Vagina (tissue), 2 donors: ENCODE measurements at places on chromosomes 13 and 19.

GRCh38 chr13:82344867-82345266 is 1537.4 kb downstream of the SLITRK1 start:
- no peak for DNase-seq

DNA sequence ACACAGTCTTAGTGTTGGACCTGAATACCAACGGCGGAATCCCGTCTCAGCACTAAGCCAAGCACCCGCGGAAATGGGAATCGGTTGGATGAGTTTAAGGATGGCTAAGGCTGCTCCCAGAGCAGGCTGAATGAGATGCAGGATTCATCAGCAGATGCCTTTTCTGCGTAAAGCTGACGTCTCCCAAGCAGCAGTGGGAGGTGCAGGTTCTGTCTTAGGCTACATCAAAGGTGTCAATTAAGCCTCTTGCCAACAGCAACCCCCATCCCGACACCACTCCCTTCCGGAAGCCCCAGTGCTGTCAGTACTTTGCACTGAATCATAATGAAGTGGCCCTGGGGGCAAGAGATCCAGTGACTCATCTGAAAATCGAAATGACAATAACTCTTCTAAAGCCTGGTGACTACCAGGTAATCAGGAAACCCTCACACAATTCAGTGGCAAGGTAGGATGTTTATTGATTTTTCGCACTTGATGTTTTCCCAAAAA is 275.6 kb downstream of the DCLK1 start:
- no peak for DNase-seq

DNA sequence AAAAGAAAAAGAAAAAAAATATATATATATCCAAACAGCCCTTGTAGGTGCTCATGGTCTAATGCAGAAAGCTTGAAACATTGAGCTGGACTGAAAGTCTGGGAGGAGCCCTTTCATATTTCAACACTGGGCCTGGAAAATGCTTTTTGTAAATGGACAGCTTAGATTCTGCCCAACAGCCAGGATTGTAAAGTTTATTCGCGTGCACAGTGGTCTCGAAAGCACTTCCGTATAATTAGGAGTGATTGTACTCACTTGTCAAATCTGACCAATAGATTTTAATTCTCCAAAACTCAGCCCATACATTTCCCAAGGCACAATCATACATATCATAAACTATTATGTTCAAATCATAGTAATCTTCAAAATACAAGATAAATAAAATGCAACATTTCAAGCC is 260.1 kb downstream of the COL4A1 start:
- no peak for DNase-seq

- DNase-seq, result no peak
Measured at GRCh38 chr13:22130254-22130653, 459.4 kb downstream of the FGF9 start.

GRCh38 chr13:42392180-42392579 is 120.2 kb downstream of the AKAP11 start:
- no peak for DNase-seq

DNA sequence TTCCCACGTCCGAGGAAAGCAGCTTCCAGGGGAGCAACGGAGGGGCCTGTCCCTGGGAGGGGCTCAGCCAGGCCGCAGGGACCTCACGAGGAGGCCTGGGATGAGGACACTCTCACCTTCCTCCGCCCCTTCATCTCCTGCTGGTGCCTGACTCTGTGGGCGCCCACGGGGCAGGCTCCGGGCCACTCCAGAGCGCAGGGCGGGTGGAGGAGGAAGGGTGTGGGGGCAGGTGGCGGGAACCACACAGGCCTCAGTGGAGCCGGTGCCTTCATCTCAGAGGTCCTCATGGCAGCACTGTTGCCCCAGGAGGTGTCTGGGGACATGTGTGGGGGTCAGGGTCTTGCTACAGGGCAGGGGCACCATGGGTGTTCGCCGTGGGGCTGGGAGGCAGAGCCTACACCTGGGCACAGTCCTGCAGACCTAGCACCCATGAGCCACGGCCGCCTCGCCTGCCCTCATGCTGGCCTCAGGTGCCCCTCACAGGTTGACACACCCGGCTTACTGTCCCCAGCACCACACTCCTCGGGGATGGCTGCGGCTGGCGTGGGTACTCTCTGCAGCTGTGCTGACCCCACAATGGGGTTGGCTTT is 10.1 kb upstream of the TMEM255B start:
- DNase-seq, result no peak

DNA sequence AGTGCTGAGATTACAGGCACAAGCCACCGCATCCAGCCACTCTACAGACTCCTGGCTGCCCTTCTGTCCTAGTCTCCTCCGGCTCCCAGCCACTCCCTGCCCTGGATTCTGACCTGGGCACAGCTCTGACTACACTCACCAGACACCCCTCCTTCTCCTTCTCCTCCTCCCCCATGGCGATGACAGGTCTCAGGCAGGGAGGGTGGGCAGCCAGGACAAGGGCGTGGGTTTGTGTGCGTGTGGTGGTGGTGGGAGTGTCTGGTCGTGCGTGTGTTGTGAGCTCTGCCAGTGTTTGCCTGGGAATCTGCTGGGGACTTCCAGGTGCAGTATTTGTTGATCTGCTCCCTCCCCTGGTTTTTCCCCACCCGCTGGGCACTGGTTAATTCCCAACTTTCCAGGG is 3.0 kb upstream of the NCCRP1 start:
- no peak for DNase-seq

- no peak for DNase-seq
Measured at GRCh38 chr19:41551711-41552110, 24.3 kb upstream of the CEACAM21 start.
